Tibial nerve (tissue), 4 donors: ENCODE measurements at places on chromosomes 2 and 18.
A peak's percentile ranks its signal among the peaks of the same experiment; 100 is the strongest.

GRCh38 chr2:226489775-226490541 is 309.7 kb downstream of the IRS1 start:
- DNase-seq: no peak

DNA sequence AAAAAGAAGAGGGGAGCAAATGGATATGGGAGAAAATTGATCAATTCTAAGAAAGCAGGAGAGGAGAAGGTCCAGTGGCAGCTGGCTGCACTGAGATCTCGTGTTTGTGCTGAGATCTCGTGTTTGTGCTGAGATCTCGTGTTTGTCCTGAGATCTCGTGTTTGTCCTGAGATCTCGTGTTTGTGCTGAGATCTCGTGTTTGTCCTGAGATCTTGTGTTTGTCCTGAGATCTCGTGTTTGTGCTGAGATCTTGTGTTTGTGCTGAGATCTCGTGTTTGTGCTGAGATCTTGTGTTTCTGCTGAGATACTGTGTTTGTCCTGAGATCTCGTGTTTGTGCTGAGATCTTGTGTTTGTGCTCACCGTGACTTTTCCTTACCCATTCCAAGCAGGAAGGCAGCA is 254.4 kb downstream of the BCL2 start:
- DNase-seq: no peak

DNA sequence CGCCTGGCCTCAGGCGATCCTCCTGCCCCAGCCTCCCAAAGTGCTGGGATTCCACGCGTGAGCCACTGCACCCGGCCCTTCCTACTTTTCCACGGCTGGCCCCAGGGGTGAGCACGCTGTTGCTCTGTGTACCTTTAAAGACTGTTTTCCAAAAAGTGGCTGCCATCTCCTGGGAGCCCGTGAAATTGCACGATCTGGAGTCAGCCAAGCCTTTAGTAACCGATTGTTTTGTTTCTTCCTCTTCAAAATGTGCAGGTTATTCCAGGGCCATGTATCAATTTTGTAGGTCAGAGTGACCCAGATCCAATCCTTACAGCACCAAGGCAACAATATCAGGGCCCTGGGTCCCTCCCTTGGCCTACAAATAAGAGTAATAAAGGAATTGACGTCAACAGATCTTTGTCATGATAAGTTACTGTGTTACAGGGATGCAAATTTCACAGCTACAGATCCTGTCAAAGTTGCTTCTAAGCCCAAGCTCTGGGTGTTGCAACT is 135.6 kb upstream of the ZNF236 start:
- DNase-seq: peak; percentile 52

GRCh38 chr2:220315098-220315823 is 687.8 kb downstream of the SLC4A3 start:
- DNase-seq: no peak

- DNase-seq: no peak
Measured at GRCh38 chr2:184030989-184031388, 567.3 kb upstream of the ZNF804A start.

- no peak for DNase-seq
Measured at GRCh38 chr18:5628512-5629255, 84.9 kb upstream of the EPB41L3 start.

GRCh38 chr2:74979844-74980243 is 21.4 kb downstream of the POLE4 start:
- no peak for DNase-seq

- no peak for DNase-seq
Measured at GRCh38 chr2:154194909-154195643, 323.4 kb downstream of the GALNT13 start.

- DNase-seq: no peak
Measured at GRCh38 chr18:9594823-9595596, 19.3 kb downstream of the PPP4R1 start.

DNA sequence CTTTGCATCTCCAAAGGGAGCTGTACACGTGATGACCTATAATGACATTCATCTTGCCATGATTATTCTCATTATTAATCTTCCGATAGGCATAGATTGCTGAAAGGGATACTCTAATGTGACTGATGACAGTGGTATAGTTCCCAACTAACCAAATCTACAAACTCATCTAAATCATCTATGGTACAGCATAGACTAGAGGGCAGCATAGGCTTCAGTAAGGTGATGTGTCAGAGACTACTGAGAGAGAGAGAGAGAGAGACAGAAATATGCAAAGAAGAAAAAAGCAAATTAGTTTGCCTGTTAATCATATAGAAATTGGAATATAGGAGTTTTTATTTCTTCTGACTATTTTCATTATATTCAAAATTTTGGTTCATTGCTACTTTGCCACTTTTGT is 89.3 kb downstream of the CSRNP3 start:
- DNase-seq: no peak

DNA sequence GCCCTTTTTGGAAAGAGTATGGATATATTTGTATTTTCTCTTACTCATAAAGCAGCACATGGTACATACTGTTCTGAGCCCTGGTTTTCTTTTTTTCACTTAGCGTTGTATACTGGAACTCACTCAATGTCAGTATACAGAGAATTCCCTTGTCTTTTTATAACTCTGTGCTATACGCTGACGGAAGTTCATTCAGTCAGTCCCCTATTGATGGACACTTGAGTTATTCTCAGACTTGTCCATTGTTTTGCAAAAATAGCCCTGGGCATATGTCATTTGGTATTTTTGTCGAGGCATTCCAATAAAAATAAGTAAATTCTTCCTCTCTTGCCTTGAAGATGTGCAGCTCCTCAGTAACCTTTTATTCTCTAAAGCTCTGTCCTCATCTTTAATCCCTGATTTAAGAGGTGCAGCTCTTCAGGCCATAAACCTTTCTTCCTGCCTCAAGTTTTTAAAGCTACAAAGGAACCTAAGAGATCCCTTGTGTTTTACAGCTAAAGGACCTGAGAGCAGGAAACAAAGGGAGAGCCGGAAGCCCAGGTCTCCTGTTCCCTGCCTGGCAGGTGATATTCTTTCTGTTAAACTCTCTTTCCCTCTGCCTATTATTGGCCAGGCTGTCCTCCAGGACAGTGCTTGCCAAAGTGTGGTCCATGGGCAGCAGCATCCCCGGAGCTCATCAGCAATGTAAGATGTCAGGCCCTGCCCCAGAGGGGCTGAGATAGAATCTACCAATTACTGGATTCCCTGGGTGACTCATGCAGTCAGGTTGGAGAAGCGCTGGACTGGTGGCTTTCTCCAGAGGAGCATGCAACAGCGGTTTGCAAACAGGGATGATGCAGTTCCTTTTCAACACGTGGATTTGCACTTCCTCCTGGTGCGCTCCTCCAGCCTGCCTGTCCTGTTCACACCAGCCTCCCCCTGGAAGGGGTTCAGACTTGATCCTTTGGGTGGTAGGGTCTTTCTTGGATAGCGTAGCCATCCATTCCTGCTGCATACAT is 158.0 kb downstream of the NEDD4L start:
- DNase-seq: no peak

DNA sequence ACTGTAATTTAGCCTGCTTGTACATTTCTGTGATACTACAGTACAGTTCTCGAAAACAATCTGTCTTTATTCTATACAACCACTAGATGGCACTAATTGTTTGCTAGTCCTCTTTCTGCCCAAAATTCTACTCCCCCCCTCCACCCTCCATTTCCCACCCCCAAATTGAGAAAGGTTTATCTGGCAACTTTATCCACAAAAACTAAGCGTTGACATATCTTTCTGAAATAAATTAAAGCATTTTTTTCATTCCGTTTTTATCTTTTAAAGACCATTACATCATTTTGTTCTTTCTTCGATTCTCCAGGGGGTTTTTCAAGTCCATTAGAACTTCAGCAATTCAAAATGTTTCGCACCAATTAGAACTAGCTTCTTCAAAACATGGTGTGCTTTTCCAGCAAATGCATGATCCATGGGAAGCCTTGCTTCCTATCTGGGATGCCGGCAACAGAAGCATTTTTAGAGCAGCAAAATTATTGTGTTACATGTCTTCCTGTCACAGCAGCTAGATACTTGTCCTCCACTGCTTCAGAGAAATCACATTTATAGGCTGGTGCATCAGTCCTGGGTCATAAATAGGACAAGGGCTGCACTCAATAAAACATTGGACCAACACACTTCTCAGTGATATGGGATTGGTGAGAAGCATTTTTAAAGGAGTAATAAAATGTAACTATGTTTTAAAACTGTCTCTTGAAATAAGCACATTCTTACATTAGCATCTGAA is 241.3 kb downstream of the PAX3 start:
- no peak for DNase-seq

GRCh38 chr2:121147766-121148165 is 137.2 kb downstream of the TFCP2L1 start:
- no peak for DNase-seq

DNA sequence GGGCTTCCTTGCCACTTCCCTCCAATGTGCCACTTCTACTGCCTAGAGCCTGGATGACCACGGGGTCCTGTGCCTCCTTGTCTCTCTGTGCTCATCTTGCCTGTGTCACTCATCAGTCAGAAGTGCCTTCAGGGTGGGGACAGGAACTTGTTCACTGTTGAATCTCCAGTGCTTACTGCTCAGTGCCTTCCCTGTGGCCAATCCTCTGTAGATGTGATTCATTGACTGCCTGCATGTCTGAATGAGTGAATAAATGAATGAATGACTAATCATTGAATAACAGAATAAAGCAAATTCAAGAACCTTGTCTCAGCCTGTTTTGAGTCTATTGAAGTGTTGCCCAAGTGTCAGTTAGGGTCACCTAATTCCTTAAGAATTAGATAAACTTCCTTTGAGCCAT is 42.3 kb upstream of the FAM136A start:
- no peak for DNase-seq

DNA sequence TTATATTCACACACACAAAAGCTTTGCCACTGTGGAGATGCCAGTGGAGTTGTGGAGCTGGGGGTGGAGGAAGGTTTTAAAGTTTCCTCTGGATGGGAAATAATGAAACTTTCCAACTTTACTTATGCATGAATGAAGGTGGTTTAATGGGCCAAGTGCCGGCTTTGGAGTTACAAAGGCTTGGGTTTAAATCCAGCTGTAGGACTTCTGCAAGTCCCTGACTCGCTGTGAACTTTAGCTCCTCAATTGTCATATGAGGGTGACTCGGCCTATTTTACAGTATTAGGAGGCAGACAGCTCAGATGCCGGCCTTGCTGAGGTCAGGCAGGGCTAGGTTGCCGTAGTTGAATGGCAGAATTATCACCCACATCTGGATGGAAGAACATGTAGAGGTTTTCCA is 415.8 kb upstream of the TRIB2 start:
- no peak for DNase-seq

GRCh38 chr2:197786010-197786877 is 1.1 kb upstream of the BOLL start:
- DNase-seq: no peak

- no peak for DNase-seq
Measured at GRCh38 chr2:122186761-122187222, 431.3 kb downstream of the TSN start.

GRCh38 chr2:34337735-34338134 is 738.6 kb upstream of the FAM98A start:
- no peak for DNase-seq

- DNase-seq: no peak
Measured at GRCh38 chr2:23534771-23535170, 149.8 kb downstream of the KLHL29 start.

GRCh38 chr18:25055076-25055475 is 296.9 kb downstream of the ZNF521 start:
- DNase-seq: no peak

DNA sequence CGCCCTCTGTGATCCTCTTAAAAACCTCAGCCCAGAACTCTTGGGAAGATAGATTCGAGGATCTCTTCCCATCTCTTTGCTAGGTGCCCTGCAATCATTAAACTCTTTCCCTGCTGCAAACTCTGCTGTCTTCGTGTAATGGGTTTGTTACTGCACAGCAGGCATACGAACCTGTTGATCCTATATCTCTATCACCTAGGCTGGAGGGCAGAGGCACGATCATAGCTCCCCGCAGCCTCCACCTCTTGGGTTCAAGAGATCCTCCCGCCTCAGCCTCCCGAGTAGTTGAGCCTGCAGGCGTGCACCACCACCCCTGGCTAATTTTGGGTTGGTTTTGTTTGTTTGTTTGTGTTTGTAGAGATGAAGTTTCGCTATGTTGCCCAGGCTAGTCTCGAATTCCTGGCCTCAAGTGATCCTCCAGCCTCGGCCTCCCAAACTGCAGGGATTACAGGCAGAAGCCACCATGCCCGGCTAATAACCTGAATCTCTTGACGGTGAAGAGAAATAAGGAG is 493 bp upstream of the BBS5 start:
- DNase-seq: no peak

GRCh38 chr2:133143645-133144044 is 424.6 kb downstream of the NCKAP5 start:
- no peak for DNase-seq

DNA sequence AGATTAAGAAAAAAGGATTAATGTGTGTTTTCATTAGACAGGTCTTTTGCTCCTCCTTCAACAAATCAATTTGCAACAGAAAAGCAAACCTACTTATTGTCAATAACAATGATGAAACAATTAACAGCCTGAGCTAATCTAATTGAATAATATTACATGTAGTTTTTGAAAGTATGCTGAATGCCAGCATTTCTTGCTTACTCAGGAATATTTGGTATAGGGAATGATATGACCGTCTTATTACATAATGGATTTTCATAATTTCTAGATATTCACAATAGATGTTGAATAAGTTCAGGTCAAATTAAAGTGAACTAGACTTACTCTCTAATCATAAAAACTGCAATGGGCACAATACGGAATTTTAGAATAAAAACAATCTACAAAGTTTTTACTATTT is 1493.8 kb upstream of the NXPH2 start:
- DNase-seq: no peak

DNA sequence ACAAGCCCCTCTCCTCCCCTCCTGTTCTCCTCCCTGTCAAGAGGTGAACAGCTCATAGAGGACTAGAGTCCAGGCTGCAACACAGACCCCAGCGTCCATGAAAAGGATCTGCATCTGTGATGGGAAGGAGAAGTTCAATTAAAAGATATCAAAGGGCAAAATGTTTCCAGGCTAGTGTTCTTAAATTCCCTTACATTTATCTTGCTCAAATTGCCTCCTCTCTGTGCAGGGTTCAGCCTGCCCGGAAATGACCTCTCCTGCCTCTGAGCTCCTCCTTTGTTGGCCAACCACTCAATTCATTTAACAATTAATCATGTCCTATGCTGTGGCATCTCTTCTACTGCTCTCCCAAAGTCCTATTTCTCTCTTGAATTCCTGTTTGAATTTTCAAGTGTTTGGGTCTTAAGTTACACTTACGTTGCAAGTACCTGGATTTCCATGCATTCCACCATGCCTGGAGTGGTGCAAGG is 105.3 kb downstream of the TSN start:
- DNase-seq: no peak

GRCh38 chr2:32926708-32927084 is 20.1 kb upstream of the LTBP1 start:
- no peak for DNase-seq
